ENCODE measurements at places on chromosomes 12 and 14.
A peak's percentile ranks its signal among the peaks of the same experiment; 100 is the strongest.

- no peak for DNase-seq
Observed at GRCh38 chr12:128450810-128451209, 183.8 kb downstream of the TMEM132C start.

- no peak for DNase-seq
Observed at GRCh38 chr14:71341156-71341555, 433.9 kb downstream of the PCNX1 start.

DNA sequence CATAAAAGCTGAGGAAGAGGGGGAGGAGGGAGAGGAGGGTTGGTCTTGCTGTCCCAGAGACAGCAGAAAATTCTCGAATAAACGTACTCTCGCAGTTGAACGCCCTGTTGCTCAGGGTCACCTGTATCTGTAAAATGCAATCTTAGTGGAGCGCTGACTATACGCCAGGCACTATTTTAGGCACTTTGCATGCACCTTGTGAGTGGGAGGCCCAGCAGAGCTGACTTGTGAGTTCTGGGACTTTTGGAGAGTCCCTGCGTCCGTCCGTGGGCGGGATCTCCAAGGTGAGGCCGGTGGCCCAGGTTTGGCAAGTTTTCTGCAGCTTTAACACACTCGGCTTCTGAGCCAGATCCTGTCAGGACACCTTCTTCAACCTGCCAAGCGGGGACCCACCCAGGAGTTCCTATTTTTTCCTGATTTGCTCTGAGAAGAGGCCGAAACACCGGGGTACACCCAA is 32.5 kb upstream of the PLEKHG6 start:
- DNase-seq = no peak

GRCh38 chr14:76386944-76387782 is 11.2 kb downstream of the ESRRB start:
- peak; percentile 7 for DNase-seq

DNA sequence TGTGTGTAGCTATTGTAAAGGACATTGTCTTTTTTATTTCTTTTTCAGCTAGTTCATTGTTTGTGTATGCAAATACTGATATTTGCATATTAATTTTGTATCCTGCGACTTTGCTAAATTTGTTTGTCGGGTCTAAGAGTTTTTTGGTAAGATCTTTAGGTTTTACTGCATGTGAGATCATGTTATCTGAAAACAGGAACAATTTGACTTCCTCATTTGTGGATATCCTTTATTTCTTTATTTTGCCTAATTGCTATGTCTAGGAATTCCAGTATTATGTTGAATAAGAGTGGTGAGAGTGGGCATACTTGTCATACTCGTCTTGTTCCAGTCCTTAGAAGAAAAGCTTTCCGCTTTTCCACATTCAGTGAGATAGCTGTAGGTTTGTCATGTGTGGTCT is 28.8 kb downstream of the SIX4 start:
- DNase-seq = no peak

DNA sequence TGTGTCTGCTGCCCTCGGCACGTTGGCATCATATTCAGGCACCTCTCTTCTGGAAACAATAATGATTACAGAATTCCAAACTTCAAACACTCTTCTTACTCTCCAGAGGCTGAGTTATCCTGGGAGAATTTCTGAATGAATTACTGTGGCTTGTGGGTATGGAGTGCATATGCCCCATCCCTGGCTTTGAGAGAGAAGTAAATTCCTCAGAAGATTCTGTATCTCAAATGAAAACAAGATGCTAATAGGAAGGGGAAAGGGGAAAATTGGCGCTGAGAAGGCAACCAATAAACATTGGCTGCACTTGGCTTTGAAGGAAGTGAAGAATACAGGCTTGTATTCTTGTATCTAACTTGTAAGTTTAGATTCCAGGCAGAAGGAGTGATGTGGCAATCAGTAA is 132.0 kb upstream of the NOVA1 start:
- DNase-seq = no peak

GRCh38 chr12:46652692-46653091 is 173.1 kb downstream of the SLC38A4 start:
- no peak for DNase-seq

- no peak for DNase-seq
Observed at GRCh38 chr12:11202811-11203210, 16.1 kb upstream of the TAS2R42 start.

GRCh38 chr12:111937429-111937828 is 75.5 kb downstream of the TMEM116 start:
- no peak for DNase-seq

DNA sequence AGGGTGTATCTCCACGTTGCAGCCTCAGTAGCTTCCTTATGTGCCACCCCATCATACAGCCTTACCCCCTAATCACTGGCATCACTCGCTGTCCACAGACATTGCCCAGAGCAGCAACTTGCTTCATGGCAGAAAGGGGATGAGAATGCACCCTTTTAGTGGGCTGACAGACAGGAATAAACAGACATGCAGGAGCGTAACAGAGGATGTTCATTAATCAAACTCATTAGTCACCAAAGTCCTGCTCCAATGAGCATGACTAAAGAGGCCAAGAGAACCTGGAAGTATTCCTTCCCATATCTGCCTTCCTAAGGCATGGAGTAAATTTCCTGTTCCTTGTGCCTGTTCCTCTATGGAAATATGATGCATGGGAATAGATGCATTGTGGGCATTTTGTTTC is 197.0 kb downstream of the PHLDA1 start:
- DNase-seq = no peak

GRCh38 chr12:77833329-77833728 is 2.6 kb downstream of the NAV3 start:
- DNase-seq = no peak

DNA sequence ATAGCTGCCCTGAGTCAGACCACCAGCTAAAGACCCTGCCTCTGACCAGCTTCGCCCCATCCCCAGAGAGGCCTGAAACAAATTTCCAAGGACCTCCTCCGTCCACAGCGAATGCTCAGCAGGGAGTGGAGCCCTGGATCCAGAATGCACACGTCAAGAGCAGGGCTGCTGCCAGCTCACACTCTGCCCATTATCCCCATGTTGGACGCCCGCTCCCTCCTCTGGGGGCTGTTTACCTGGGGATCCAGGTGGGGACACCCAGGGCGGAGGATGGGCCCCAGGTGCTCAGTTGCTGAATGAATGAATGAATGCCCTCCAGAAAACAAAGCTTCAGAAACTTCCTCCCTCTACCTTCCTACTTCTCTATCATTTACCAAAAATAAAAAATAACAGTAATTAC is 18.1 kb downstream of the BCL11B start:
- no peak for DNase-seq

DNA sequence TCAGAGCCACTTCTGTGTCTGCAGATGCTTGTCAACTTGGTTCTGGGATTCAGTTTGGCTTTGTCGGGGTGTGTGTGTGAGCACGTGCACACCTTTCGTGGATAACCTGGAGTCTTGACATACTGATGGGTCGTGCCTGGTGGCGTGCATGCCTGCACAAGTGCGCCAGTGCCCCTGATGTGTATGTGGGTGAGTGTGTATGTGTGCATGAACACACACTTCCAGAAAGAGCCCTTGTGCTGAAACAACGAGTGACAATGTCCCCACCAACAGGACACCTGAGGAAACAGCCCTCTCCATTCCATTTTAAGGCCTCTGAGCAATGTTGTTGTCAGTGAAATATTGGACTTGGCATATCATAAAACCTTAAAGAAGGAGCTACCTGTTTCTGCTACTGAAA is 53.9 kb downstream of the SMUG1 start:
- no peak for DNase-seq

GRCh38 chr14:102508410-102508773 is 1.2 kb downstream of the ANKRD9 start:
- DNase-seq = no peak

GRCh38 chr12:117105902-117106301 is 6.7 kb upstream of the TESC start:
- no peak for DNase-seq

GRCh38 chr12:103879878-103880277 is 38.8 kb upstream of the NT5DC3 start:
- DNase-seq = no peak

- DNase-seq = no peak
Observed at GRCh38 chr14:94374116-94374515, 14.3 kb downstream of the SERPINA1 start.

DNA sequence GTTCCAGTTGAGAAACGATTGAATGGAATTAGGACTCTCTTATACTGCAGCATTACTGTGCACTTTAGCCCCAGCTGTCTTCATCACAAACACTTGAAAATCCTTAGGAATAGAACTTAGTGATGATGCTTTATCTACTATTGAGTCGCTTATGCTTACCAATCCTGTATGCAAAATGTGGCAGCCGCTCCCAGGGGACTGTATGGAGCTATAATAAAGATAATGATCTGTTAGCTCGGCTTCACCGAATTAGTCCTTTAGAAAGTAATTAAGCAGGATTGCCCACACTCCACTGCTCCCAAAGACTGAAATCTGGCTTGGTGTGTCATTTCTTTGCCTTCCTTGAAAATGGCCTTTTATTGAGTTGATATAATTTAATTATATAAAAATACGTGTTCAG is 10.6 kb downstream of the EML1 start:
- DNase-seq = no peak

GRCh38 chr14:52551696-52552062 is 626 bp downstream of the TXNDC16 start:
- DNase-seq = no peak

DNA sequence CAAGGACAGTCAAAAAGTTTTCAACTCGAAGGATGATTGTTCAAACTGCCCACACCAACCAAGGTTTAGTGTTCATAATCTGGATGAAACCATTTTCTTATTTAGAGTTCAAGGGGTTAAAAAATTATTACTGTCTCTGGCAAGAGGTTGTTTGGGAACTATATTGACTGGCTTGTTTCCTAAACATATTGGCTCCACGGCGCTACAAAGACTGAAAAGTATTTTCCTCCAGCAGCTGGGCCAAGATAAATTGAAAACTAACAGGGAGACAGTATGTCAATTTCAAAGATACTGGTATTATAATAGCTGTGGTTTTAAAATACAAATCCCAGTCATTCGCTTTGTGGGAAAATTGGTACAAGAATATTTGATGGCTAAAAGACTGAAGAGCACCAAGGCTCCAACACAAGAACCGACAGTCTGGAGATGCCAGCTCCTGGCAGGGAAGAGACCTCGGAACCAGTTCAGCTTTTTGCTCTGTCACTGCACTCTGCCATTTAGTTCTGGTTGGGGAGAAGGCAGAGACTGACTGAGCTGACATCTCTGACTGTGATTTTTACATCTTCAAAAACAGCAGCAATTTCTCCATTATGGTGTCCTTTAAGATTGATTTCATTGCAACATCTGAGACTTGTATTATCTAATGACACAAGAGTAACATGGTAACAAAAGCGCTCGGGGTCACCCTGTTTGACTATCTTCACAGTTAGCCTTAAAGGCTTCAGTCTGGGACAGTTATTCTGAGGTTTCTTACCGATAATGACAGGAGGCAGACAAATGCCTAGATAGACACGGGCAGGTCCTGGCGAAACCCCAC is 62.0 kb downstream of the ST8SIA1 start:
- DNase-seq = no peak

GRCh38 chr12:1531654-1532374 is 62.6 kb downstream of the FBXL14 start:
- DNase-seq = no peak

DNA sequence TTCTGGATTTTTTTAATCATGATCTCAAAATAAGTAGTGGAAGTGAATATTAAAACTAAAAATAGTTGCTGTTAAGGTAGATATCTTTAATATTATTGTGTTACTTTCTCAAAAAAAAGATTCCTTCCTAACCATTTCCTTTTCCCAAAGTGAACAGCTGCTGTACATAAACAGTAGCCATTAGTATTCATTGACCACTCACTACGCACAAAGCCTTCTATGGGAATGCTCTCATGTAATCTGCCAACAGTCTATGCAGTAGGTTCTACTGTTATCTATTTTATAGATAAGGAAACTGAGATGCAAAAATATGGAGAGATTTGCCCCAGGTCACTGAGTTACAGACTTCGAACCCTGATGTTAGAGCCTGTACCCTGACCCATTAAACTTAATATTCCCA is 32.1 kb downstream of the ZFP36L1 start:
- DNase-seq = no peak

GRCh38 chr12:19002216-19002615 is 127.3 kb upstream of the PLEKHA5 start:
- DNase-seq = no peak

- no peak for DNase-seq
Observed at GRCh38 chr14:44963044-44963528, 1.1 kb downstream of the TOGARAM1 start.

DNA sequence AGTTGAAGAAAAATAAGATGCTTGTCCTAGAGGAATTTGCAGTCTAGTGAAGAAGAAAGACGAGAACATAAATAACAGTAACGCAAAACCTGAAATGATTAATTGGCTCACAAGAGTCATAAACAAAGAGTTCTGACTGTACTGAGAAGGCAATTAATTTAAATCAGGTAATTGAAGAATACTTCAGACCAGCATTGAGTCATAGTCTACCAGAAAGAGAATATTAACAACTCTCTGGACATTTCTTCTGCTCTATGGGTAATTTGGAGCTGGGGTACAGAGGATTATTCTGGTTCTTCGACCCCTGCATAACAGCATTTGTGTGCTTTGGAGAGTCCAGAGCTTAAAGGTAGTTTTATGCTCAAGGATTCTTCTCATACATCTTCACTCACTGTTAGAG is 390.3 kb upstream of the DCN start:
- no peak for DNase-seq

Measured in stimulated activated CD8-positive, alpha-beta memory T cell treated with anti-CD3 and anti-CD28 coated beads, Interleukin-2, amount 100 ng/mL, for 1 hour (primary cell).